ENCODE measurements at places on chromosomes 7 and 10.

DNA sequence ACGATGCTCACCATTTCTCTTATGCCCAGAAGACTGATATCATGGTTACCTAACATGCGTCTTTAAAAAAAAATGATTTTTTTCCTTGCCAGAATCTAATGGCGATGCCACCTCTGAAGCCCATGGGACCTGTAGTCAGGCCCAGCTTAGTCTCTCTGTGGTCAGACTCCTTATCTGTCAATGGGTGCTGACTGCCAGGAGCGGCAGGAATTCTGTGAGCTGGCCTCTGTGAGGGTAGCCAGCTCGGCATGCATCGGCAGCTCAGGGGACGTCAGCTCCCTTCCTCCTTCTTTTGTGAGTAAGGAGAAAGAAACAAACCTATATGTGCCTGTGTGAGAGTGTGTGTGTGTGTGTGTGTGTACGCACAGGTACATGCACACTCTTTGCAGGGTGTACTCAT is 49.9 kb upstream of the ZRANB1 start:
- DNase-seq, result no peak

DNA sequence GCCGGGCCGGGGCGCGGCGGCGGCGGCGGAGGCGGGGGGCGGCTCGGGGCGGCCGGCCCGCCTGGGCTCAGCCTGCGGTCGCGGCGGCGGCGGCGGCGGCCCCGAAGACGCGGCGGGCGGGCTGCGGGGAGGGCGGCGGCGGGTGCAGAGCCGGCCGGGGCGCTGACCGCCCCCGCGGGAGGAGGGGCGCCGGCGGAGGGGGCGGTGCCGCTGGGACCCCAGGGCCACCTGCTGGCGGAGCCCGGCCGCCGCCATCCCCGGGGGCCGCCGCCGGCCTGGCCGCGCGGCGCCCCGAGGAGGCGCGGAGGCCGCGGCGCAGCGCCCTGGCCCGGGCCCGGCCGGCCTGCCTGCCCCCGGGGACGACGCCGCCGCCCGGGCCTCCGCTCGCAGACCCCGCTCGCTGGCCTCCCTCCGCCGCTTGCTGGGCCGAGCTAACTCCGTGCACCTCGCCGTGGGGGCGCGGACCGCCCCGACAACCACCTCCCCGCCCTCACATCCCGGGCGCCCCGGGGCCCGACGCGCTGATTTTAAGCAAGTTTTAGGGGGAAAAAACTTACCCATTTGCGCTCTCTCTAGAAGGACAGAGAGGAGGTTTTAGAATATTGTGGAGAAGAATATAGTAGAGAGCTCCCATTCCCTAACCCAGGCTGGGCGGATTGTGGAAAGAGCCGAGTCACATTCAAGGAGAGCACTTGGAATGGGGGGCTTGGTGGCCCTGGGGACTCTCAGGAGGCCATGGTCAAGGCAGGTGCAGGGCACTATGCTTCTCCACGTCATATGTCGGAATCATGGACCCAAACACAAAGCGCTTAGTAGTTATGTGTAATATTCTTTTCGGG is at the start of gene BEND7:
TSS of gene BEND7 (minus strand) at position 140 of the 839 bp plus-strand sequence. CDS start 481 bp downstream, outside the sequence.
- peak; percentile 47 for DNase-seq

DNA sequence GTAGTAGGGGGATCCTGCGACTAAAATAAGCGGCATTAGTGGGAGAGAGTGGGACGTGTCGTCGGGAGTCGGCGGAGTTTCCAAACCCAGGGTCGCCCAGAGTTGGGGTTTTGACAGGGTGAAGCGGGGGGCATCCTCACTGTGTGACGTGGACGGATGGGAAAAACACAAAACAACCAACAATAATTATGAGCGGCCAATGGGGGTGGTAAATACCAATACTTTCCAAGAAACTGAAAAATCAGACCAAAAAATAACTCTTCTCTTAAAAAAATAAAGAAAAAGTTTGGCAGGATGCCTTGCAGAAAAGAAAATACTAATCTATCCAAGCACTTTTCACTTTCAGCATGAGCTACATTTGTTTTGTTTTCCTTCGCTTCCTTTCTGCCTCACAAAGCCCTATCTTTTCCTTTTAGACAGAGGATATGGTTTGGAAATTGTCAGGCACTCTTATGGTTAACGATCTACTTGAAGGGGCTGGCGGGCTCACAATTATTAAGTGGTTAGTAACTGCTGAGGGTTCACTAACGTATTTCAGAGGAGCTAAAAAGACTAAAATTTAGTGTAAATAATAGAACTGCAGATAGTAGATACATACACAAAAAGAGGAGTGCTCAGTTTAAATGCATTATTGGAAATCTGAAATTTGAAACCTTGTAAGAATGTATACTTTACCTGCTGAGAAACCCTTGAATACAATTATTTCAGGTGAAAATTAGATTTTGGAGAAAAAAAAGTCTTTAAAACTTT is 802 bp upstream of the CDK6 start:
- peak; percentile 40 for DNase-seq

- DNase-seq, result no peak
Measured at GRCh38 chr7:156656598-156656997, 16.0 kb downstream of the RNF32 start.

DNA sequence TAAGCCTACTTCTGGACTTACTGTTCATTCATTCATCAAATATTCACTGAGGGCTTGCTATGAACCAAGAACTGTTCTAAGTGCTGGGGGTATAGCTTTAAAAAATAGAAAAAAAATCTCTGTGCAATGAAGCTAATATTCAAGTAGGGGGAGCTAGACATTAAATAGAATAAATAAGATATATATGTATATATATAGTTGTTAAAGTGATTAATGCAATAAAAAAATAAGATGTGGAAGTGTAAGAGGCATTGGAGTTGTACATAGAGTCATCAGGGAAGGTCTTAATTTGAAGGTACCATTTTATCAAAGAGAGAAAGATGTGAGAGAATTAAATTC is 181.2 kb upstream of the AGR3 start:
- DNase-seq, result peak; percentile 8

GRCh38 chr7:158033196-158033595 is 554.4 kb downstream of the PTPRN2 start:
- DNase-seq, result no peak

DNA sequence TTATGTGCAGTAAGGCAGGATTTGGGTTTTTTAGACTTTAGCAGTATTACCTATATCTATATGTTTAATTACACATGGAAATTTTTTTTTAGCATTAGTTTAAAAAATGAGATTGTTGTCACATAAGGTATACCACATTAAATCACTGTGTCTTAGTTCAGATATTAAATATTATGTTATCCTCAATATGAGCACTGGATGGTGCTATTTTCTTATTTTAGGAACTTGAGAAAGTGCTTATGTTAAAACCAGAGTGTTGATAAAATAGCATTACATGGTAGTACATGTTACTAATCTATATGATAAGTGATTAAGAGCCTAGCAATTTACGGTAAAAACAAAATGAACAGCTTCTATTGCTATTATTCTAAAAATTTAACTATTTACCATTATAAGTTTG is 28.8 kb downstream of the MIOS start:
- peak; percentile 14 for DNase-seq

- DNase-seq, result peak; percentile 5
Measured at GRCh38 chr7:123367484-123368122, 166.8 kb downstream of the IQUB start.

DNA sequence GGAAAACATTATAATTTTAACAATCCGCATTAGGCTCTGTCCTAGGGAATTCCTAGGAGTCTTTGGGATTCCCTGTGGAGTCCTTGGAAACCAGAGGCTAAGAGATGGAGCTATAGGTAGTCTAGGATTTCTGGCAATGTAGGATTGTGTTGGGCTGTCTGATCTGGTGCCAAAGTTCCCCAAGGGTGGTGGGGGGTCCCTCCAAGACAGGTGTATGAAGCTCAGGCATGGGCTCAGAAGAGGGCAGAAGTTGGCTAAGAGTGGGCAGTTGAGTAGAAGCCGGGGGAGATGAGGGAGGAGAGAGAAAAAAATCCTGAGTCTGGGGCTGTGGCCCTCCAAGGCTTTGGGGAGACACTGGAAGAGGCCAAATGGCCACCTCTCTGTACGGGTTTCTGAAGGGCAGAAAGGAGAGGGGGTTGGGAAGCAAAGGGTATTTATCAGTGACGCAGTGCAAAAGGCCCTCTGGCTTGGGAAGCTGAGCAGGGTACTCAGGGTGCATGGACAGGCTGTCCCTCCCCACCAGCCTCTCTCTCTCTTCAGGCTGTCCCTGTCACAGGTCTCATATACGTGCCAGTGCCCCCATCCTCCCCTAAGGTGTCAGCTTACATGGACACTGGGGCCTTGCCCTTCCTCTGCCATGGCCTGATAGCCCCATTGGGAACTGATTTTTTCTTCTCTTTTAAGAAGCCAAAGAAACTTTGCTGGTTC is 929 bp downstream of the HOXA6 start:
- no peak for DNase-seq

All from EL (cell line).